GM23338 (cell line): ENCODE measurements at places on chromosomes 5 and 9. TPM values are rescaled to one million over a fixed set of nuclear protein-coding genes. Genes with fewer than 3 reads are reported as not detected.

AMBP gene
- 1.3 and 4.0 TPM in 2 replicates for total RNA-seq

FYB1 gene
- not detected in 2 replicates for total RNA-seq

NIPSNAP3A gene
- total RNA-seq = 9.6 and 12.7 TPM in 2 replicates

ARHGEF39 gene
- total RNA-seq = 16.8 and 25.7 TPM in 2 replicates

RNF14 gene
- total RNA-seq = 18.1 and 19.0 TPM in 2 replicates

DNA sequence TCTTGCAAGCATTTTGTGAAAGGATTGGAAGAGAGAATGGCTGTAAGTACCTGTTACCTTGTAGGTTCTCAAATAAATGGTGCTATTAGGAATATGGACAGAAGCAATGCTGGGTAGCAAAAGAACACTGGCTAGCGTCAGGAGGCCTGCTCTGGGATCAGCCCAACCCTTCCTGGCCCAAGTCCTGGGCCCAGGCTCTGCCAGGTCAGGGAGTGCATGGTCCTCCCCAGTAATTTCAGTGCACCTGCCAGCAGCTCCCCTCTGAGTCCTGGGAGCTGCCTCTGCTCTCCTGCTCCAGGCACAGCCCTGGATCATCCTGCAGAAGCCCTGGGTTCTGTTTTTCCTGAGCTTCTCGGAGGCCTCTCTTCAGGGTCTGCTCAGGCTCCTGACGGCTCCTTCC is 89.5 kb upstream of the ARAP3 start:
- DNase-seq = no peak

DNA sequence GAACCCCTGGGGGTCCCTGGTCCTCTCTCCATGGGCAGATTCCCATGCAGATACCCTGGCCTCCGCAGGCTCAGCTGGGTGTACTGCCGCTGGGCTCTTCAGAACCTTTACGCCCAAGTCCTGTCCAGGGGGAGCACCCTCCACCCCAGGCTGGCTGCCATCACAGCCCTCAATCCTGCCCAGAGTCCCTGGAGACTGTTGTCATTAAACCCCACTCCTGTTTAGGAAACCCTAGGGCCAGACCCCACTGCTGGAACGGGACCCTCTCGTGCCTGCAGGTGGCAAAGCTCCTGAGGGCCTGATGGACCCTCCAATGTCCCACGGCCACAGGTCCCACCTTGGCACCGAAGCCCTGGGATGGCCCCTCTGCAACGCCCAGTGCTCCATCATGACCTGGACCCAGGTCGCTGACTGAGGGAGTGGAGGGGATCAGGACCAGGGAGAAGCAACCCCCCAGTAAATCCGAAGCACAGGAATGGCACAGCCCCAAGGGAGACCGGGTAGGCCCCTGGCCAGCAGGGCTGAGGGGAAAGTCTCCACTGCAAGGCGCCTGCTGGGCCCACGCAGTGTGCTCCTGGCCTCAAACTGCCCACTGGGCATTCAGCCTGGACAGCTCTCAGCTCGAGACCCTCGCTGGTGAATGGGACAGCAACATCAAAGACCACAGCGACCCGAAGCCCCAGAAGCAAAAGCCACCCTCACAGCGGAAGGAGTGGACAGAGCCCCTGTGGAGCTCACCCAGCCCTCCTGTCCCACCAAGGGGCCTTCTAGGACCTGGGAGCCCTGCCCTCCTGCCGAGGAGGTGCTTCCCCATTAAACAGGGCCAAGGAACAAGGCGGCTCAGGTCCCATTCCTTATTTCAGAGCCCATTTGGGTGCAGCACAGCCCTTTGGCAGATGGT is 8.3 kb downstream of the ZDHHC11B start:
- DNase-seq = no peak
